ENCODE measurements at places on chromosomes 7 and 10.

DNA sequence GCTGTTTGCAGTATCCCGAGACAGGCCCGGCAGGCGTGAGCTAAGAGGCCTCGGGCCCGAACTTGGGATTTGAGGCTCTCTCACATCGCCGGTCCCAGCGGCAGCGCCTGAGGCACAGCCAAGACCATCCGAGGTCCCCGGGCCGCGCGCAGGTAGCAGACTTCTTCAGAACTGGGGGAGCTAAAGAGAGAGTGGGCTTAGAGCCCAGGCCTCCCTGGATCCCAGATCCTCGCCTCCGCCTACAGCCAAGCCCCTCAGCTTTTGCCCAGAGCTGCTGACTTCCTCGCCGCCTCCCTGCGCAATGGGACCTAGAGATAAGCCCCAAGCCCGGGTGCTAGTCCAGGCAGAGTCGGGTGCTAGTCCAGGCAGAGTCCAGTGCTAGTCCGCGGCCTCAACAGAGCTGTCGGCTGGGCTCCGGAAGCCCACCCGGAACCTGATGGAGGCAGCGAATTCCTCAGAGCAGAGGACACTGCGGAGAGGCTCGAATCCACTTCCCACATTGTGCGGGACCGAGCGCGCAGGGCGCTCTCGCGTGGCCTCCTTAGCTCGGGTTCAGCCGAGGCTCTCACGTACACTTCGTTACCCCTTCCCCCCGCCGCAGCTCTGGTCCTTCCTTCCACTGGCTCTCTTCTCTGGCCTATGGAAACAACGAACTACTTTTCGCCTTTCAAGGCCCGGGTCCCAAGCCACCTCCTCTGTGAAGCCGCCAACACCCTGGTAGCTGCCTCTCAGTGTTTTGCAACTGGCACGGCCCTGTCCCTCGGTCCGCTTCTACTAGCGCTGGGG lies 5.8 kb downstream of the LBX1 start:
- no peak for DNase-seq

DNA sequence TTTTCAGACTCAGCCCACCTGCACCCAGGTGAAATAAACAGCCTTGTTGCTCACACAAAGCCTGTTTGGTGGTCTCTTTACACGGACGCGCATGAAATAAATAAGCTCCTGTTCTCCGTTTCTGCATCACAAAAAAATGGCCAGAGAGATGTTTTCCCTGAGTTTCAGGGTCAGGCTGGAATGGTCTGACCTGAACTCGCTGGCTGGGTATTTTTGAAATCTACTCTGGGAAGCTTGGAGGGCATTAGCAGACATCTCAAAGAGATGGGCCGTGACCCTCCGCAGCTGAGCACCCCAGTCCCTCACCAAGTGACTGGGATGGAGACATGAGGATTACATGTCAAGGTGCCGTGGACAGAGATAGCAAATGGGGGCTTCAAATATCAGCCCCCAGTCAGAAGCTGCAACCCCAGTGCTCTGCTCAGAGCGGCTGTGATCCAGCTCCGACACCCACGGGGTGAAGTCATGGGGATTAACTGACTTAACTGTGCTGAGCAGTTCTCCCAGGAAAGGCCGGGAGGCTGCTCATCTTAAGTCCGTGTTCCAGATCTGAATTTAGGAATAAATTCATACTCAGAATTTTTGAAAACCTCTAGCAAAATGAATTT lies 22.3 kb downstream of the CALML5 start:
- no peak for DNase-seq

DNA sequence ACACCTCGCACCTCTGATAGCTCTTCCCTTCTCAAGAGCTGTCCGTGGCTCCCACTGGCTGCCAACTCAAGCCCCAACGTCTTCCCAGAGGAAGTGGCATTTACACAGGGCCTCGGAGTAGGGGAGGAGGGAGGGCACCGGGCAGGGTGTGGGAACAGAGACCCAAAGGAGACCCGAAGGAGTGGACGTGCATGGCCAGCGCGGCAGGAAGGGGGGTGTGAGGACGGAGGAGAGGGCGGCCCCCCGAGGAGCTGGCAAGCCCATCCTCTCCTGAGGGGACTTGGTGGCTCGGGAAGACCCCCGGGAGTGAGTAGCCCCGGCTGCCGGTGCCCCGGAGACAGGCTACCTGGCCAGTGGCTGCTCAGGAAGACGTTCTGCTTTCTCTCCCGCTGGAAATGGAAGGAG lies 85.9 kb downstream of the FOXL3 start:
- DNase-seq, result no peak

DNA sequence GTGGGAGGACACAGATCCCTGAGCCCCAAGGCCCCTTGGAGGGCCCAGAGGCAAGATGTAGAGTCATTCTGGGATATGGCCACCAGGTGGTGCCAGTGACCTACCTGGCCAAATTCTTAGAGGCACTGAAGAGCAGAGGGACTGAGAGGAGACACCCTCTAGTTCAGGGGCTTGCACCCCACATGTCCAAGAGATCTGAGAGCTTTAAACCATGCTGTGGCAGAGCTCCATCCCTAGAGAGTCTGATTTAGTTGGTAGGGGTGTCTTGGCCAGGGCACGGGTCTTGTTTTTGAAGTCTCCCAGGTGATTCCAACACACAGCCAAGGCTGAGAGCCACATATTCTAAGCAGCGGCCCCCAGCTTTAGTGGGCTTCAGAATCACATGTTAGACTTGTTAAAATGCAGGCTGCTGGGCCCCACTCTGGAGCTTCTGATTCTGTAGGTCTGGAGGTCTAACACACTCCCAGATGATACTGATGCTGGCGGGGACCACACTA lies 52.5 kb downstream of the PRF1 start:
- peak; percentile 74 for DNase-seq

DNA sequence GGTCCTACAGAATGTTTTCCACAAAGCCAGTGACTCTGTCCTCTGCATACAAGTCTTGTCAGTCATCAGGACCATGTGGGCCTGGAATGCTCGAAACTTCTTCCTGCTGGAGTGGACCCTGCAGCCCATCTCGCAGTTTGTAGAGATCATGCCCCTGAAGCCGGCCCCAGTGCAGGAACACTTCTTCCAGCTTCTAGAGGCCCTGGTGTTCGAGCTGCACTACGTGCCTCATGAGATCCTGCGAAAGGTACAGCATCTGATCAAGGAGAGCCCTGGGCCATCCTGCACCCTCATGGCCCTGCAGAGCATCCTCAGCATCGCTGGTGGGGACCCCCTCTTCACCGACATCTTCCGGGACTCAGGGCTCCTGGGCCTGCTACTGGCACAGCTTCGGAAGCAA lies 46.5 kb downstream of the WDFY4 start:
- no peak for DNase-seq

- DNase-seq, result no peak
Measured at GRCh38 chr10:104417637-104418292, 64.1 kb downstream of the CFAP58 start.

DNA sequence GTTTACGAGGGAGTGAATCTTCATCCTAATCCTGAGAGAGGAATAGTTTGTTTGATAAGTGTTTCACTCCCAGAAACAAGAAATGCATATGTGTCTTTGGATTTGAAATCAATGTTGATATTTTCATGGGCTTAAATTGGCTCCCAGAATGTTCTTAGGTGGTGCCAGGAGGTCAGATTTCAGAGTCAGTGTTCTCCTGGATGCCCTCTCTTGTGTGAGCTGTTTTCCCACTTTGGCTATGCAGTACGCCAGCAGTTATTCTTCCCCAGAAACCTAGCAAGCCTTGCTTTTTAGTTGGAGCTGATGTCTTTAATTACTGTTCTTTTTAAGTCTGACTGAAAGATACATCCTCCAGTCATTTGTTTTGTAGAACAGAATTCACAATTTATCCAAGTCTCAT lies 291.4 kb downstream of the DNAJB9 start:
- no peak for DNase-seq

DNA sequence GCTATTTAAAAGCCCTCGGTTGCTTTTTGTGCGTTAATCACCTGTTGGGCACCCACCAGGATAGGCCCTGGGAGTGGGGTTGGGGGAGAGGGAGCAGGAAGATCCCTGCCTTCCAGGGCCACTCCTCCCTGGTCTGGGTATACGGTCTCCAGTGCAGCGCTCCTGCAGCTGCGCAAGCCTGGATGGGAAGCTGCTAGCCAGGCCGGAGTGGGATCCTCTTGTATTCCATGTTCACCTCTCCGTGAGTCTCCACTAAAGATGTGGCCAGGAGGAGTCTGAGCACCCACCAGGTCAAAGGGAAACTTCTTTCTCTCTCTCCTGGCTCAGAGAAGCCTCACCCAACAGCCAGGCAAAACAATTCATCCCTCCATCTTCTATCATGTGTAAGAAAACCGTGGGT lies 78.8 kb upstream of the ANLN start:
- no peak for DNase-seq

DNA sequence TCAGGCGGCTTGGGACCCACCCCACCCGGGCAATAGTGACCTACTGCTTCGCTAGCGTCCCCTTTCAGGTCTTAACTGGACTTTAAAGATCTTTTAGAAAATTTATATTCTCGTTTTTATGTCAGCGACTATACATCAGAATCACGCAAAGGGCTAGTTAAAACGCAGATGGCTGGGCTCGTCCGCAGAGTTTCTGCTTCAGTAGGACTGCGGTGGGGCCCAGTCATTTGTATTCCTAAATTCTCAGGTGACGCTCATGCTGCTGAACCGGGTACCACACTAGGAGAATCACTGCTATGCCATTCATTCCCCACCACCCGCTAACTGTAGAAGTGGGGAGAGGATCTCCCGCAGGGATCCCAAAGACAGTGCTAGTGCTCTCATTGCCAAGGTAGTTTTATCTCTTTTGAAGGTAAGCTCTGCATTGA lies 12.0 kb upstream of the SP8 start:
- no peak for DNase-seq

DNA sequence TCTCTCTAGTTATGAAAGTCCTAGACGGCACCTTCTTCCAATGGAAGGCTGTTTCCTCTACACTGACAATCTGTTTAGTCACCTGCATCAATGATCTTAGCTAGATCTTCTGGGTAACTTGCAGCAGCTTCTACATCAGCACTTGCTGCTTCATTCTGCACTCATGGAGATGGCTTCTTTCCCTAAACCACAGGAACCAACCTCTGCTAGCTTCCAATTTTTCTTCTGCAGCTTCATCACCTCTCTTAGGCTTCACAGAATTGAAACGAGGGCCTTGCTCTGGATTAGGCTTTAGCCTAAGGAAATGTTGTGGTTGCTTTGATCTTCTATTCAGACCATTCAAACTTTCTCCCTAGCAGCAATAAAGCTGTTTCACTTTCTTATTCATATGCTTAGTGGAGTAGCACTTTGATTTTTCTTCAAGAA lies 24.6 kb downstream of the NAMPT start:
- no peak for DNase-seq

DNA sequence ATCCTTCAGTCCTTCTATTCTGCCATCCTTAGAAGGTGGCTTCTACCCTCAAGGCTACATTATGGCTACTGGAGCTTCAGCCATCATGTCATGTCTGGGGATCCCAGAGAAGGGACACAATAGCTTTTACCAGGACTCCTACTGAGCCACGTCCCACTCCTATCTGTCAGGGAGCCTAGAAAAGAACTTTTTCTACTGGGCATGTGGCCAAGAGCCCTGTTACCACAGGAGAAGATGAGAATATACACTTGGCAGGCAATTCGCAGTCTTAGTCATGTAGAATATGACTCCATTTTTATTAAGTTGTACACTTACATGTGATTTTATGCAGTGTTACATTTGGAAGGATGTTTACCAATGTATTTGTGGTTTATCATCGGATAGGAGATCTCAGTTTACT lies 64.6 kb upstream of the KCNMA1 start:
- no peak for DNase-seq

DNA sequence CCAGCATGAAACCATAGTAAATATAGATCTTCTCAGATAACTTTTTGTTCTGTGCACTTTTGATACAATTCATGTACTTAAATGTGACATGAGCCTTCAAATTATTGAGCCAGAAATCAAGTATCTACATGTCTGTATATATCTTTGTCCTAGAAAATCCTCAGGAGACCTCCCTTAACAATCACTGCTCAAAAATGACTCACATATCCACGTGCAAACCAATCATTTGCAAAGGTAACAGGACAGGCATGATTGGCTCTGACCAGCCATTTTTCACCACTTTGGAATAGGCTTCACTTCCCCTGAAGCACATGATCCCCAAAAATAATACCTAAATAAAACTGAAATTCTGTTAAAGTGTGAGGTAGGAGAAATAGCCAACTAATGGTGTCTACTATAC lies 902.5 kb downstream of the PCDH15 start:
- DNase-seq, result no peak

GRCh38 chr10:13095094-13095493 lies 4.9 kb upstream of the OPTN start:
- DNase-seq, result no peak

- no peak for DNase-seq
Measured at GRCh38 chr10:28561531-28561930, 28.6 kb downstream of the WAC start.

DNA sequence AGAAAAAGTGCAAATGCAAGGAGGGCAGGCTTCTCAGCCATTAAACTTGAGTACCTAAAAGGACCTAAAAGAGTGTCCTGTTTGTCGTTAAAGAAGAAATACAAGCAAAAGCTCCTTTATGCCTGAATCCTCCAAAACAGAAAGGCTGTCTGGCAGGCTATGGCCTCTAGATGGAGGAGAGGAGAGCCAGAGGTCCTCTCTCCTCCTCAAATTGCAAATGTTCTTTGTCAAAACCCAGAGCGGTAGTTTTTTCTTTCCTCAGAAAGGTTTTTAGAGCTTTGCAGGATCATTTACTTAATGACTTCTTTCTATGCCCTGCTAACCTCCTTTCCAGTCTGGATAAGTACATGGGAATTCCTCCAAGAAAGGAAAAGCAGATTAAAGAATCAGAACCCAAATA lies 1.9 kb upstream of the SORCS1 start:
- DNase-seq, result no peak

GRCh38 chr10:131926743-131927595 lies 26.2 kb downstream of the PPP2R2D start:
- no peak for DNase-seq

GRCh38 chr7:150471886-150472285 lies 21.5 kb downstream of the GIMAP8 start:
- DNase-seq, result no peak

- DNase-seq, result no peak
Measured at GRCh38 chr10:112184379-112184778, 814 bp upstream of the GPAM start.

GRCh38 chr7:51295440-51296245 lies 21.0 kb downstream of the COBL start:
- no peak for DNase-seq

DNA sequence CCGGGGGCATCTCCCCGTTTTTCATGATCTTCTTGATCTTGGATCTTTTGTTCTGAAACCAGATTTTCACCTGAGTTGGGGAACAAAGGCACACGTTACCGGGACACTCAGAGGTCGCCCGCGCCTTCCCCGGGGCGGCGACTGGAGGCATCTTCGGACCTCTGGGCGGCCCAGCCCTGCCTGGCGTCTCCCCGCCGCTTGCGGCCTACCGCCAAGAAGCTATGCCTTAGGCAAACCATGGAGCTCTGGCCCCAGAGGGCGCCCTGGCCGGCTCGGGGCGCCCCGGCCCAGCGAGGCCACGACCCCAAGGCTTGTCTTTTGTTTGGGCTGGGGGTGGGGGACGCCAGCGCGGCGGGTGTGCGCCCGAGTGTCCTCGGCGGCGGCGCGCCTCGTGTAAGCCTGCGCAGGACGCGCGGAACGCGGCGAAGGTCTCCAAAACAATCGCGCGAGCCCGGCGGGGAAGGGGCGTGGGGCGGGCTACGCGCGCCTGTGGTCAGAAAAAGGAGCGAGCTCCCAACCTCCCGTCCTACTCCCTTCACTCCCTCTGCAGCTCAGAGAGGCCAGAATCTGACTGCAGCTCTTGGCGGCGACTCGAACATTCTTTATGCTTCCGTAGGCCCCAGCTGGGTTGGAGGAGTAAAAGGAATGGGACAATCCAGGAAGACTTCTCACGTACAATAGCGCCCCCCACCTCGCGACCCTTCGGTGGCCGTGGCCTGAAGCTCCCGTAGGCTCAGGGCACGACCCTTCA lies 3.5 kb downstream of the DLX5 start:
- no peak for DNase-seq
